Mesothelial cell of epicardium (in vitro differentiated cells): ENCODE measurements at places on chromosomes 4 and X. TPM values are rescaled to one million over a fixed set of nuclear protein-coding genes. Genes with fewer than 3 reads are reported as not detected.

Gene KLB
- not detected in 3 replicates for total RNA-seq

Gene AR
- total RNA-seq, result 7.1 to 7.7 TPM (median 7.2 TPM) in 3 replicates

Gene PNPLA4
- 16.5 to 20.2 TPM (median 17.0 TPM) in 3 replicates for total RNA-seq

Gene FABP2
- not detected in 3 replicates for total RNA-seq

Gene MAGEA4
- not detected in 3 replicates for total RNA-seq

Gene AKAP14
- total RNA-seq, result not detected in 3 replicates

Gene MAGEA2B
- not detected in 3 replicates for total RNA-seq

Gene PCSK1N
- total RNA-seq, result 41.6 to 46.9 TPM (median 42.8 TPM) in 3 replicates

Gene BTK
- total RNA-seq, result 0.07 to 0.42 TPM (median 0.20 TPM) in 3 replicates

Gene RXFP1
- 0.07 TPM in 1 of 3 replicates, not detected in the others for total RNA-seq

DNA sequence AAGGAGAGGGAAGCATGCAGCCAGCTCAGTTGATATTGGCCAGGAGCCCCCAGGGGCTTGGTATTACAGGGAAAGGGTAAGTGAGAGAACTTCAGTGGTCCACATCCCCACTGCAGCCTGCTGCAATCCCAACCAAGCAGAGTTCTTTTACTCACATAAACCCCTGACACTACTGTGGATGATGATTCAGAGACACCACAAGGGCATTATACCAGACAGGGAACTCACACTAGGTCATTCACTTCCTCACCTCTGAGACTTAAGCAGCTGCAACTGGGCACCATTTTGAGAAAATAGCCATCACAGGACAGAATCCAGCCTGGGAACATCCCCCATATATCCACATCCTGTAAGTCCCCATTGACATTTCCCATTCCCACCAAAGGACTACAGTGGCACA lies 248.0 kb downstream of the INPP4B start:
- no peak for DNase-seq

GRCh38 chr4:22676063-22676462 lies 16.7 kb upstream of the GBA3 start:
- DNase-seq, result no peak

- peak; percentile 18 for DNase-seq
Measured at GRCh38 chr4:20253735-20254409, 2.2 kb downstream of the SLIT2 start.

- DNase-seq, result no peak
Measured at GRCh38 chr4:152460488-152460887, 75.4 kb downstream of the FBXW7 start.

- no peak for DNase-seq
Measured at GRCh38 chr4:60930866-60931265, 269.3 kb upstream of the ADGRL3 start.

DNA sequence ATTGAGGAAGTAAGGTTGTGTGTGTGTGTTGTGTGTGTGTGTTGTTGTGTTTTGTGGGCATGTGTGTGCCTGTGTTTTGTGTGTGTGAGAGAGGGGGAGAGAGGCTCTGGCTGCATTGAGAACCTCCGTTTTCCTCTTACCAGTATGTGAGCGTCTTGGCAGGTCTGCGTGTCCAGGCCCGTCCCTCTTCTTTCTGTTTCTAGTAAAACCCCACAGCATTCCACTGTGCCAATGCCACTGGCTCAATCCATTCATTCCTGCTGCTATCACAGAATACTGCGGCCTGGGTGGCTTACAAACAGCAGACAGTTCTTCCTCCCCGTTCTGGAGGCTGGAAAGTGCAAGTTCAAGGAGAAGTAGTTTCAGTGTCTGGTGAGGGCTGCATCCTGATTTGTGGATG lies 15.5 kb upstream of the HTRA3 start:
- DNase-seq, result no peak

DNA sequence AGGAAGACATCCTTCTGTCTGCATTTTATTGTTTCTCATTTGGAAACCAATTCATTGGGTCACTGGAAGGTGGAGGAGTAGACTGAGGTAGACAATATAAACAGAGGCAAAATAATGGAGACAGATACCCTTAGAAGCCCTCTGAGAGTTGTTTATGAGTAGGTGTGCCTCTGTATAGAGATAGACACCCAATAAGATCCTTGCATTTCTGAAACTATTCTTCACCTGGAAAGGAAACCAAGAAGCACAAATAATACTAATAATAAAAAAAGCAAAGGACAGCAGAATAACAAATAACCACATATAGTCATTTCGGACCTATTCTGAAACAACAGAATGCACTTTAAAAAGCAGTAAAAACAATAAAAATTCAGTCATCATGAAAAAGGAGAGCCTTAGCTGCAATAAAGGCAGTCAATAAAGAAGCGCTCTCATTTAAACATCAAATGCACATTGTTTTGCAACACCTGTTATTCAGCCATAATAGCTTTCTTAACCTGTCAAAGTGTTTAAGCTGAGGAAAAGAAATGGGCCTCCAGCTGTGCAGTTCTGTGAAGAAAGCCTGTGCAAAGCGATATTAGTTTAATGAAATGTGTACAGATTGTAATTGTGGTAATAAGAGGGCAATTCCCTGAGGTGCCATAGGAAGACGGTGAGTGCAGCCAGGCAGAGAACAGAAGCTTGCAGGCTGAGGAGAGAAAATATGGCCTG lies 904.2 kb downstream of the STPG2 start:
- DNase-seq, result no peak

DNA sequence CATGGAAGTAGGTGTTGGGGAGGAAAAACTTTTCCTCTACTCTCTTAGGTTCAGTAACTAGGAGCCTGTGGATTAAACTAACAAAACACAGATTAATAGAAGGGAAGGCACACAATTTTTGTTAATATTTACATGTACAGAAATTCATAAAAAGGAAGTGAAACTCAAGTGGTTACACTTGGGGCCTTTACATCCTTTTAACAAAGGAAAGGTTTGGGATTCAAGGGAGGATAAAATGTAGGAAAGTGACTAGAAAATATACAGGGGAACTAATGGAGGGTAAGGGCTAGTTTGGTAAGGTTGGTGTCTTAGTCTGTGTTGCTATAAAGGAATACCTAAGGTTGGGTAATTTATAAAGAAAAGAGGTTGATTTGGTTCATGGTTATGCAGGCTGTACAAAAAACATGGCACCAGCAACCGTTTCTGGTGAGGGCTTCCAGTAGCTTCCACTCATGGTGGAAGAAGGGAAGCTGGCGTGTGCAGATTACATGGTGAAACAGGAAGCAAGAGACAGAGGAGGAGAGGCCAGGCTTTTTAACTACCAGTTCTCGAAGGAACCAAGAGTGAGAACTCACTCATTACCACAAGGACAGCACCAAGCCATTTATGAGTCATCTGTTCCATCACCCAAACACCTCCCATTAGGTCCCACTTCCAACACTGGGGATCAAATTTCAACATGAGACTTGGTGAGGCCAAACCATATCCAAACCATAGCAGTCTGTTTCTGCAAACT lies 124.4 kb downstream of the CHRDL1 start:
- no peak for DNase-seq

GRCh38 chrX:112614640-112615039 lies 65.1 kb downstream of the LHFPL1 start:
- DNase-seq, result no peak

- no peak for DNase-seq
Measured at GRCh38 chr4:86718152-86718551, 124.0 kb downstream of the PTPN13 start.

- no peak for DNase-seq
Measured at GRCh38 chrX:41881166-41881565, 42.2 kb downstream of the CASK start.

GRCh38 chrX:140141444-140142029 lies 176.2 kb upstream of the CXorf66 start:
- peak; percentile 70 for DNase-seq

- DNase-seq, result no peak
Measured at GRCh38 chr4:177301126-177301639, 8.5 kb upstream of the NEIL3 start.

DNA sequence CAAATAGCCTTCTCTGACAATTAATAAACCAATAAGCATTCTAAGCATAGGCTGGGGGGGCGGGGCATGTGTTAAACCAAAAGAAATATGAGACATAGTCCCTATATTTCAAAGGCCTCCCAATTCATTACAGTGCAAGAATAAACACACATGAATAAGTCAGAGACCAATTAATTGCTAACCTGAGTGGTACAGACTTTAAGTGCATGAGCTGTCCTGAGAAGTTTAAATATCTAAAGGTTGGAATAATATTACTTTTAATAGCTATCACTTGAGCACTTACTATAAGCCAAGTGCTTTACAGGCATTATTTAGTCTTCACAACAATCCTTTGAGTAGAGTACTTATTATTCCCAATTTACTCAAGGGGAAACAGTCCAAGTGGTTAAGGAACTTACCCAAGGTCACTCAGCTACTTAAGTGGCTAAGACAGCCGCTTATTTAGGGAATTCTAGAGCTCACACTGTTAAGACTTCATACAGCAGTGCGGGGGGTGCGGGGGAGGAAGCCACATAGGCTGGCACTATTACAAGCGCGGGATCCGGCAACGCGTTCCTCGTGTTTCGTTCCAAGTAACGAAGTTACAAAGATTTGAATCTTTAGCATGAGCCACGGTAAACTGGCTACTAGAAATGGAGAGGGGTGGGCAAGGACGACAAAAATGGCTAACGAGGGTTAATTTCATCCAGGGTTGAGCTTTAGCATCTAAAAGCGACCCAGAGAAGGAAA lies 1.4 kb downstream of the THOC2 start:
- DNase-seq, result no peak

DNA sequence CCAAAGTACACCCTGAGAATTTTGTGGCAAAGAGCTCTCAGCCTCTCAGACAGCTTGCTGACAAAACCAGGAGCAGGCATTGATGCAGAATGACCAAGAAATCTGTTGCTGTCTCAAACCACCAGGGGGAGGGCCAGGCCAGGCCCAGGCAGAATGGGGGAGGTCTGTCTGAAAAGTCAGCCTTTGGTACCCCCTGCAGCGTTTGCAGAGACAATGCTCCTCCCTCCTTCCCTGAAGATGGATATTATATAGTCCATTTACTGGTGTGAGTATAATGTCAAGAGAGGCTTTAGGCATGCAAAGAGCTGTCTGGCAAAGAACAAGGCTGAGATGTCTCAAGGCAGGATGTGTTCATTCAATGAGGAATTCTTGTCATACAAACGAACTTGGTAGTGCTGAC lies 52.9 kb upstream of the TRPC5OS start:
- no peak for DNase-seq

DNA sequence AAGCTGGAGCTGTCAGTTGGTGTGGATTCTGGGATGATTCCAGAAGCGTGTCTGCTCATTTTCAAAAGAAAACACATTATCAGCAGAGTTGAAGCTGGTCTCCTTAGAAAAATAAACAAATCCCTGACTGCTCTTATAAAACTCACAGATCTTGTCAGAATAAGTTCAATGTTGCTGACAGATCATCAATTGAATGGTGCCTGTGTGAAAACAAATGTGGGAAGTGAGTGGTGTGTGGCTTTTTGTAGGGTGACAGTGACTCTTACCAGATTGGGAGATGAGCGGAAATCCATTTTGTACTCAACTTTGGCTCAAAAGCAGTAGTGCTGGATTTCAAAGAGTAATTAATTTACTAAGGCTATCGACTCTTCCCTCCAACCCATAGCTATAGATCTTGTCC lies 807.8 kb downstream of the RAPGEF2 start:
- no peak for DNase-seq

DNA sequence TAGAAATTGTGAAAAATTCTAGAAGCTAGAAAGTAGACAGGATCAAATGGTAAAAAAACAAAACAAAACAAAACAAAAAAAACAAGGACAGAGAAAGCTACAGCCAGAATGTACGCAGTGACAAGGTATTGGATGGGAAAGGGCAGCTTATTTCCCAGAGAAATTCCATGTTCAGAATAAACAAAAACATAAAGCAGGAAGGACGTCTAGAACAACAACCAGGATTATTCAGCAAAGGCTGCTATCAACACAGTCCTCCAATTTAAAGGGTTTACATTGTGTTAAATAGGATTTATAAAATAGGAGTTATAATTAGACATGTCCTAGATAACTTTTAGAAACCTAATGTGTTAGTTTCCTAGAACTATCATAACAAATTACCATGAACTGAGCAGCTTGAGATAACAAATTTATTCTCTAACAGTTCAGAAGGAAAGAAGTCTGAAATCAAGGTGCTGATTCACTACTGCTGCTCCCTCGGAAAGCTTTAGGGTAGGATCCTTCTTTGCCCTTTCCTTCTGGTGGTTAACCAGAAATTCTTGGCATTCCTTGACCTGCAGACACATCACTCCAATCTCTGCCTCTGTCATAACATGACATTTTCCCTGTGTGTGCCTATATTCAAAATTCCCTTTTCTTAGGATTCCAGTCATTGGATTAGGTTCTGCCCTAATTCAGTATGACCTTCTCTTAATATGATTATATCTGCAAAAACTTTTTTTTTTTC lies 175.6 kb downstream of the SNCA start:
- DNase-seq, result no peak

DNA sequence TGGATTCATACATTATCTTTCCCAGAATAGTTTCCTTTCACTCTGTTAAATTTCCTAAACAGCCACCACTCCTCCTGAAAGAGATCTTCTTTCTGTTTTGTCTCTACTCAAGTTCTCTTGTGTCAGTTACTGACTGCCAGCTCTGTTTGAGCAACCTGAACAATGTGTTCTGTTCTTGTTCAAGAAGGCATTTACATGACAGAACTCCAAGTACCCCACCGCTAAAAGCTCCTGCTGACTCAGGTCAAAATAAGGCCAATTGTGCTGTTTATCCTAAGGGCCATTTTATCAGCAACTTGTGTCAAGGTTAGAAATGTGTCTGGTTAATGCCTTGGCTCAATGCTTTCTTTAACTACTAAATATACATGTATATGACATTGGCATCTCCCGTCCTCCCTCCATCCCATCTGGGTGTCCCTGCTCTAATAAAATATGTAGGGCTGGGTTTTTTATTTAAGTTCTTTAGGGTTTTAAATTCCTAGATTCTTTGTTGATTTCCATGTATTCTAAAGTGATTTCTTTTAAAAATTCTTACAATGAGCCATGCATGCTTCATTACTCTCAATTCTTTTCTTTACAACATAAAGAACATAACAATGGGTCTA lies 144.3 kb upstream of the PAQR3 start:
- DNase-seq, result no peak
